ENCODE measurements at places on chromosomes 4 and X.

- DNase-seq: no peak
These were observed 191.3 kb downstream of the OR13H1 start for GRCh38 chrX:131735127-131735526.

GRCh38 chrX:10062352-10062751 is 94.4 kb upstream of the CLCN4 start:
- no peak for DNase-seq

- no peak for DNase-seq
These were observed 277.2 kb downstream of the PDGFC start for GRCh38 chr4:156694413-156694812.

DNA sequence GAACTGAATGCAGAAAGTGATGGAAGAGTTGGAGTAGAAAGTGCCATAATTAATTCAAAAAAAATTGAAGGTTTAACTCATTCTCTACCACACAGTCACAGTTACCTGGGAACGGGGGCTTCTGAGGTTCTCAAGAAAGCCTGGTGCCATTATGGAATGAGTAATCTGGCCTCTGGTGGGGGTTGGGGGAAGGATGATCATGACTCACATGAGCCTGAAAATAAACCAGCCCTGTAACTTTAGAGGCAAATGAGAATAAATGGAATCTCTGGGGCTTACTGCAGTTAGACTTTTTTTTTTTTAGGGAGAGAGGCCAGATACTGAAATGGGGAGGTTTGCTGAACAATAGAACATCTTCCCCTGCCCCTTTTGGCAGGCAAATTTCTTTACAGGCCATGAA is 55.3 kb downstream of the SOD3 start:
- peak; percentile 5 for DNase-seq

- peak; percentile 94 for DNase-seq
These were observed 140.2 kb upstream of the KLF3 start for GRCh38 chr4:38523524-38524448.

GRCh38 chr4:185576314-185576961 is 41.1 kb upstream of the PDLIM3 start:
- DNase-seq: no peak

GRCh38 chrX:77441033-77441432 is 6.2 kb upstream of the FGF16 start:
- no peak for DNase-seq

GRCh38 chrX:104565791-104566680 is at the start of gene IL1RAPL2:
Gene IL1RAPL2, plus strand, starts transcription at chrX:104566199.
- DNase-seq: peak; percentile 8

Data from activated CD4-positive, alpha-beta T cell treated with anti-CD3 and anti-CD28 coated beads, Interleukin-2, Interleukin-4, amounts not matched to agents 100 ng/mL and 50 ng/mL, durations not matched to agents 16 hours and 8 hours (primary cell).